Right ventricle myocardium inferior (tissue), 1 donor: ENCODE measurements at places on chromosomes 1 and 21. TPM values are rescaled to one million over a fixed set of nuclear protein-coding genes. Genes with fewer than 3 reads are reported as not detected.

- no peak for DNase-seq
Measured at GRCh38 chr1:85865213-85865612, 157.0 kb upstream of the ZNHIT6 start.

The NLRP3 gene
- 1.2 TPM for total RNA-seq

DNA sequence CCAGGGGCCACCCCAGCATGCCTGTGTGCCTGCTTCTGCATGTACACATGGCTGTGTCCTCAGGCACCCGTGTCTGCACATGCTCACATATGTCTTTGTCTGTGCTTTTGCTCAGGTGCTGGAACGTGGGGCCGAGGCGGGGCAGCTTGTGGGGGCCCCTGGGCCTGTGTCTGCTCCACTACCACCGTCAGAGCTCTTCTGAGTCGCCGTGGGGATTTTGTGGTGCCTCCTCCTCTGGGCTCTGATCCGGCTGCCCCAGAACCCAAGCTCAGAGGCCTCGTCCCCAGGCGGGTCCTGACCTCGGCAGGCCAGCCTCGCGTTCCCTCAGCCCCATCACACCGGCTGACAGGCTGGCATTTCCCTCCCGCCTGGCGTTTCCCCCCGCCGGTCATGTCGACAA lies 104.6 kb upstream of the ACTRT2 start:
- DNase-seq = no peak

The RAB25 gene
- total RNA-seq = not detected

The B3GALT2 gene
- total RNA-seq = 93.9 TPM

DNA sequence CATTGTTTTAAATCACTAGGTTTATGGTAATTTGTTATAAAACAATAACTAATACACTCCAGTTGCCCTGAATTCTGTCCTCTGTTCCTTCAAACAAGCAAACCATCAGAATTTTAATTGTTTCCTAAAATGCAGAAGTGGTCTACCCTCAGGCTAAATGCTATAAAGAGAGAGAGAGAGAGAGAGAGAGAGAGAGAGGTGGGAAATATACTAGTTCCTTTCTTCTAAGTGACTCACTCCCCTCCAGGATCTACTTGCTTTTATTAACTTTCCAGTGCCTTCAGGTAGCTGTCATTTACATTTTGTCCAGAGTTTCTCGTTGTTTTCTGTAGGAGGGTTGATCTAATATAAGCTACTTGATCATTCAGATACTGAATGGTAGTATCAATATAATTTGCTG lies 26.4 kb downstream of the LRRC53 start:
- DNase-seq = no peak

DNA sequence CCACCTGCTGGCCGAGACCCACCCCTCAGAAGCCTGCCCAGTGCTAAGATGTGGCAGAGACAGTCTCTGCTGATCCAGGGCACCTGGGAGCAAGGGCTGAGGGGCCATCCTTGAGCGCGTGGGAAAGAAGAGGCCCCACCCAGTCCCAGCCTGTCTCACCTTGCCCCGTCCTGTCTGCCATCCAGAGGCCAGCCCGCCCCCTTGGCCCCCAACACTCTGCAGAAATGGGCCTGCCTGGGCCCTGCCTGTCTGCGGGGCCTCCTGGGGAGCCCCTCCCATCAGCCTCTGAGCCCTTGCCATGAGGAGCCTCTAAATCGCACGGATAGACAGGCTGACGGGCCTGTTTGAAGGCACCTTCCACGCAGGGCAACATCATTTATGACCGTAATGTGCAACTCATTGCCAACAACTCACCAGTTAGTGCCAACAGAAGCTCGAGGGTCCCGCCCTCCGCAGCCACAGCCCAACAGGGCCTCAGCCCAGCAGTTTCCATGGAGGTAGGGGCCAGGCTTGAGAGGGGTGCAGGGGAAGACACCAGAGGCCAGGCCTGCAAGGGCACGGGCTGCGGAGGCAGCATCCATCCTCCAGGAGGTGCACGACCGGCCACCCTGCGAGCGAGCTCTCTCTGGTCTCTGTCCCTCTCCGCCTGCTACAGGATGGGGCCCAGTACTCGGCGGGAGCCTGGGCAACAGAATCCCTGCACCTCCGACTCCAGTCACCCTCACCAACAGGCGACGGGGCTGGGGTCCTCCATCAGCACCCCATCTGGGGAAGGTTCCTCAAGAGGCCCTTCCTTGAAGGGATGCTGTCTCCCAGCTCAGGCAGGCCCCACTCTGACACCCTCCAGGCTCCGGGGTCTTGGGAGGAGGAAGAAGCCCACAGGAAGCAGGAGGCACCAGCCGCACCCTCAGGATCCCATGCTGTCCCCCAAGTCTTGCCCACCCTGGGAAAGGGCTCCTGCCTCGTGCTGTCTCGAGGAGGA lies 78.0 kb downstream of the MEGF6 start:
- DNase-seq = no peak

- DNase-seq = no peak
Measured at GRCh38 chr1:93712741-93713140, 31.1 kb upstream of the BCAR3 start.

The LEPR gene
- total RNA-seq = 3.5 TPM

GRCh38 chr1:198088360-198089071 lies 68.3 kb upstream of the NEK7 start:
- DNase-seq = no peak

GRCh38 chr1:25145775-25146393 lies 86.4 kb downstream of the SYF2 start:
- no peak for DNase-seq

DNA sequence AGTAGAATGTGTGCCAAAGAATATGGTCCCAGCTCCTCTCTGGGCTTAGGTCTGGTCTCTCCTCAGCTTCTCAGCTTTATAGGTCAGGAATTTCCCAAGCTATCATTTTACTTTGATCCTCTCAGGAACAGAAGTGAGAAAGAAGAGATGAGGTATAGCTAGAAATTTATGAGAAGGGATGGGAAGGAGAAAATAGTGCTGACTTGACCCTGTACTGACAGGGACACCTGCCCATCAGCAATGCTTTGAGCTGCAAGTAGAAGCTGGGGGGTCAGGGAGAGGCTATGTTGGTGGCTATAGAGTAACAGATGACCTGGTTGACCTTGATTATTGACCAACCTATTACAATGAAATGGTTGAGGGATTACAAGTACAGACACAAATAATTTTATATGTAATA lies 75.0 kb downstream of the XCL2 start:
- no peak for DNase-seq

GRCh38 chr1:216168546-216168945 lies 254.7 kb downstream of the USH2A start:
- DNase-seq = no peak

GRCh38 chr1:164515711-164516331 lies 43.2 kb upstream of the PBX1 start:
- DNase-seq = no peak

GRCh38 chr1:7299994-7300393 lies 471.1 kb upstream of the VAMP3 start:
- no peak for DNase-seq

The DRAXIN gene
- 0.03 TPM for total RNA-seq

DNA sequence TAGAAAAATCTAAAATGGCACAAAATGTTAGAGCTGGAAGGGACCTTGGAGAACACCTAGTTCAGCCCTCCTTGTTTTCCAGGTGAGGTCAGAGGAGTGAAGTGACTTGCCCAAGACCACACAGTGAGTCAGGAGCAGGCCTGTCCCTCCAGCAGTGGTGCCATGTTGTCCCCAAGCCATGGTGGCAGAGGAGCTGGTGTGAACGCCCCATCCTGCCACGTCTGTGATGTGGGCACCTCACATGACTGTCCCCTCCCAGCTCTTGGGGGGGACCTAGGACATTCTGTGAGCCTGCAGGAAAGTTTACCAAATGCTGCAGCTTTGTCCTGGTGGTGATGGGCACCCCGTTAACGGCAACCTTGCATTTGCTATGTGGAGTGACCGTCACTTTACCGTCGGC lies 66.2 kb downstream of the SCCPDH start:
- no peak for DNase-seq

The CCDC181 gene
- 0.65 TPM for total RNA-seq
